Stimulated activated CD8-positive, alpha-beta memory T cell treated with anti-CD3 and anti-CD28 coated beads, Interleukin-15, amount 100 ng/mL, for 1 hour (primary cell): ENCODE measurements at places on chromosomes 16 and 17.

DNA sequence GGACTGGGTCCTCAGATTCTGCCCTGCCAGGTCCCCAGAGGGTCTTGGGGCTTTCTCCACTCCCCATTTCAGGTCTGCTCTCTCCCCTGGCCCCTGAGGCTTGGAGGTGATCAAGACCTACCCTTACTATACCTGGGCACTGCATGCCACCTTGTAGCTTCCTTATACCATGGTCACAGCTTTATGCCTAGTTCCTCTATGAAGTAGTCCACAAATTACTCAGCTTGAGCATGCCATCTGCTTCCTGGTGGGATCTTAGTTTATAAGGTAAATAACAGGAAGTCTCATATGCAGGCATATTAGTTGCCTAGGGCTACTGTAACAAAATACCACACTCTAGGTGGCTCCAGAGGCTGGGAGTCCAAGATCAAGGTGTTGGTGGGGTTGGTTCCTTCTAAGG is 11.0 kb upstream of the PMFBP1 start:
- DNase-seq, result no peak

DNA sequence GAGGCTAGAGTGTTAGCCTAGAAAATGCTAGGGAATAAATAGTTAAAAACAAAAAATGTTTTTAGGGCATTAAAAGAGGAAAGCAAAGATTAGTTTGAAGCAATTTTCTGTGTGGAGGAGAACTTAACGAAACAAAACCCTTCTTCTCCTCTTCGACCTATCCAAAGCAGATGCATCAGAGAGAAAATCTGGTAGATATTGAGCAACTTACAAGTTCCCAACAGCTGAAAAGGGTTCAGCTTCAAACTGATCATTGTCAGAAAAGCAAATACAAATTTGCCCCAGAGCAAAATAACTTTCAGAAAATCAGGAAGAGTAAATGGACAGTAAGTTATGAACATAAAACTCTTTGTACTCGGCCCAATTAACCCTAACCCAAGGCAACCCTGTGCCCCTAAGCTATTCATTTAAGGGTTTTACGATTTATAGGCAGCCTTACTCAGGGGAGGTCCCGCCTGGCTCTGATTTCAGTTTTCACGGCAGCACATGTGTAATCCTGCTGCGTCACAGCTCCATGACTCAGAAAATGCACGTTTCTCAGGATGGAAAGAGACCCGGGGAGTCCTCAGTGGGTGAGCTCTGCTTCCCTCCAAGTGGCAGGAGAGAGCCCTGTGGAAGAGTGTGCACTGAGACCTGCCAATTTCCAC is 405.7 kb upstream of the SALL1 start:
- DNase-seq, result no peak

DNA sequence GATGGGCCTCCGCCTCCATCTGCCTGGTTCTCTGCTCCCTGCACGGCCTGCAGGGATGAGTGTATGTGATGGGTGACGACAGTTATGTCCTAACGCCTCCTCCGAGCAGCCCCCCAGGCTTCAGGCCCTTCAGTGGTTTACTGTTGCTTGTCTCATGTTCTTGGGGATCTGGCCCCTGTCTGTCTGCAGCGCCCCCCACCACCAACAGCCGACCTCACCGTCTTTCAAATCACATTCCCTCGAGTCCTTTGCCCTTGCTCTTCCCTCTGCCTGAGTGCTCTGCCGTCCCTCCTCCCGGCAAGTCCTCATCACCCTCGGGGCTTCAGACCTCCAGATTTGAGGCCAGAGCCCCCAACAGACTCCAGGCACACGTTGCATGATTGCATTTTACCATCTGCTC is 18.2 kb downstream of the METTL22 start:
- DNase-seq, result no peak

GRCh38 chr17:76515274-76515949 is 14.2 kb upstream of the RHBDF2 start:
- DNase-seq, result peak; percentile 54

DNA sequence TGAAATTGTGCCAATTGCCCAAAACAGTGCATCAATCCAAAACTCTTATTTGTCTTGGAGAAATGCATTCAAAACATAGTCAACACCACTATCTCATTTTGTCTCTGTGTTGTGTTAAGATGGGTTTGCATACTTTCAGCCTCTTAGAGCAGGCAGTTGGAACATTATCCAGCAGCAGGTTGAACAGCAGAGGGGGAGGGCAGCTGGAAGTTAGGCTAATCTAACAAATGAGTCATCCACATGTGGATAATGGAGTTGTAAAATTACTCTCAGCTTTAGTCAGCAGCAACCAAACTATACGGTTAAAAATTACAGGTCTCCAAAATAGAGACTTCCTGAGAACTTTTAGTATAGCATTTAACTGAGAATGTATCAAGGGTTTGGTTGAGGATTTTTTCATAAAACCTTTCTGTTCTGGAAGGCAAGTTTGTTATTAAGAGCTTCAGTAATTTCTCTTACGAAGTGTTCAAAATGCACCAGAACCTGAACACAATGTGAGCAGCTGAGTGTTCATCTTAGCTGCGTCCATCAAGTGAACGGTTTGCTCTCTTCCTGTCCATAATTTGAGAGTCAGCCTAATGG is 46.3 kb downstream of the PRKCA start:
- no peak for DNase-seq

- DNase-seq, result no peak
Observed at GRCh38 chr17:70040336-70040735, 34.7 kb upstream of the KCNJ16 start.

DNA sequence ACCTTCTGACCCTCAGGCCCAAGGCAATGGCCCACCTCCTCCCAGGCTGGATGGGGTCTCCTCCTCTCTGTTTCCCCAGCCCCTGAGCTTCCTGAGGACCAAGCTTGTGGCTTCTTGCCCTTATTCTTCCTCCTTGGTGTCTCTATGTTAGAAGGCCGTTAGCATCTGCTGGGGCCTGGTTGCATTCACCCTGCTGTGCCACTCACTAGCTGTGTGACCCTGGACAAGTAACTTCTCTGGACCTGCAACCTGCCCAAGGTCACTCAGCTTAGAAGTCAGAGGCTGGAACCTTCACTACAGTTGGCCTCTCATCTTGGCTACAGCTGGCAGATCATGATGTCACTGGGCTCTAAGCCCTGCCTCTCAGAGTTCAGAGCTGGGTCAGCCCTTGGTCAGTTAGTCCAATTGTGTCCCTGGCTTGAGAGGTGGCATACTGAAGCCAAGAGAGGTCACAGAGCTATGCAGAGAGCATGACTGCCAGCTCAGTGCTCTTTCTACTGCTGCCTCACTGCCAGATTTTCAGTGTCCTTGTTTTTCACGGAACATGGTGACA is 3.0 kb downstream of the MT2A start:
- DNase-seq, result no peak

GRCh38 chr17:41786227-41787020 is at the start of gene JUP:
TSS of gene JUP (minus strand) at chr17:41786711. CDS start at chr17:41771854, 14,857 bp downstream.
- DNase-seq, result peak; percentile 71

DNA sequence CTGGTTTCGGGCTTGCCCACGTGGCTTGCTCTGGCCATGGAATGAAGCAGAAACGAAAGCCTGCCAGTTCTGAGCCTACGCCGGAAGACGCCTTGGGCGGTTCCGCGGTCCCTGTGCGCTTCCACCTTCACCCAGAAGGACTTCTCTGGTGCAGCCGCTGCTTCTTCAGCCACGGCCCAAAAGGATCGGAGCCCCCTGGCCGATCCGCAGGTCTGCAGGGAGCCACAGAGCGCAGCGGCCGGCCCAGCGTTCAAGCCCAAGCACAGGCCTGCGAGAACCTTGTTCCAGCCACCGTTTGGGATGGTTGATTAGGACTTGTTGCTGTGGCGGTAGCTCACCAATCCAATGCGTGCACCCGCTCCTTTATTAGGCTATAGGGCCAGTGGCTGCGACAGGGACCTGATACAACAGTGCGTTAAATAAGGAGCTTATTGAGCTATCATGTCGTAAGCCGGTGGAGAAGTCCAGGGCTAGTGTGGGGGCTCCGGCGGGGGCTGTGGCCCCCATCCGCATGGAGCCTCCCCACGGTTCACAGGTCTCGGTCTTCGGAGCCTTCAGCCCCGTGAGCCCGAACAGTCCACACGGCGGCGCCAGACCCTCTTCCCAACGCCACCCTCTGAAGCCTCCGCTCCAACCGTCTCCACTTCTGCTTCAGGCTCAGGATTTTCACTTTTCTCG is 10.2 kb upstream of the MPP2 start:
- no peak for DNase-seq

- DNase-seq, result no peak
Observed at GRCh38 chr17:65754081-65754480, 192.6 kb upstream of the AXIN2 start.

- DNase-seq, result no peak
Observed at GRCh38 chr17:39058524-39058923, 91.3 kb upstream of the FBXO47 start.

GRCh38 chr17:50539762-50540559 is 7.0 kb upstream of the SPATA20 start:
- no peak for DNase-seq

DNA sequence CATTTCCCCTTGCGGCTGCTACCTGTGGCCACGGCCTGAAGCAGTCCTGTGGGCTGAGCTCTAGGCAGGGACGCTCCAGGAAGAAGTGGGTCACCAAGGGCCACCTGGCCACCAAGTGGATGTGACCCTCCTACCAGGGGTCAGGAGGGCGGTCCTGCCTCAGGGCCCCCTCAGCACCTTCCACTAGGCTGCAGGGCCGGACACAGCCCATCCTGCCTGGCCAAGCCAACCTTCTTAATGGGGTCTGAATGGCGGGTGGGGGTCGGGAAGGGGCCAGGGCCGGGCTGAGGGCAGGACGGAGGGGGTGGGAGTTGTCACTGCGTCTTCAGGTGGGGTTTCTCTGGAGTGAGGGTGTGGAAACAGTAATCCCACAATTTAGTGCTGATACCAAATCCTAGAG is 13.2 kb upstream of the MLKL start:
- DNase-seq, result no peak

DNA sequence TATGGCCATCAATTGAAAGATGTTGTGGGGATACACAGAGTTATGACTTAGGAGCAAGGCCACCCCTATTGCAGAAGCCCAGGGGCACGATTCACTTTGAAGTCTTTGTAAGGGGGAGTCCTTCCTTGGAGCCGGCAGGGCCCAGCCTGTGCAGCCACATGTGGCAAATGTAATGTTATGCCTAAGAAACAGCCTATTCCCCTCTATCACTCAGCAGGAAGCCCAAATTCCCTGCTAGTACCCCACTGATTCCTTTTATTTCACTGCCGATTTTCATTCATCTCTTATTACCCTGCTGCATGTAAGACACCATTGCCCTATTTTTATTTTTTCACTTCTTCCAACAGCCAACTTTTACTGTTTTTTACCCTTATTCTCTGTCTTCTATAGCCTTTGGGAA is 233.2 kb downstream of the PMP22 start:
- no peak for DNase-seq

DNA sequence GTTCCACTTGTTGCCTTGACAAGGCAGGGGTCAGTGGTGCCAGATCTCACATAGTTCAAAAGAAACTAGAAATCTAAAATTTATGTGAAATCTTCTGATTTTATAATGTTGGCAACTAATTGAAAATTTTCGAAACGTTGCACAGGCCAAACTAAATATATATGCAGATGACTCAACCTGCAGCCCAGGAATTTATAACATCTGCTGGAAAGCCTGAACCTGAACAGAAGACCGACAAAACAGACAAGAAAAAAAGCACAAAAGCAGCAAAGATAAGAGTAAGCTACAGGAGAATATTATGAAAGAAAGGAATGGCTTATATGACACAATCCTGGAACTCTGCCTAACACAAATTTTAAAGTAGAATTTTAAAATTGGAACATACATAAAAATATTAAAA is 207.6 kb downstream of the CEP112 start:
- no peak for DNase-seq

DNA sequence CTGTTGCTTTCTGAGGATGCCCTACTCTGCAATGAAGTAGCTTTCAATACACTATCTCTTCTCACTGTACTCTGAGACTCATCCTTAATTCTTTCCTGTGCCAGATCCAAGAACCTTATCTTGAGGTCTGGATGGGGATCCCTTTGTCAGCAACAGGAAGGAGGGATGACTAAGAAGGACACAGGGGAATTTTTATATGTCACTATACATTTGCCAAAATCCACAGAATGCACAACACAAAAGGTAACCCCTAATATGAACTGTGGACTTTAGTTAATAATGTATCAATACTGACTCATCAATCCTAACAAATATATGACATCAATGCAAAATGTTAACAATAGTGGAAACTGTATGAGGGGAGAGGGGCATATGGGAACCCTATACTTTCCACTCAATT is 4.7 kb upstream of the RBBP6 start:
- no peak for DNase-seq

- no peak for DNase-seq
Observed at GRCh38 chr16:47096297-47096696, 47.4 kb downstream of the NETO2 start.

GRCh38 chr17:44198721-44199552 is 747 bp downstream of the ATXN7L3 start:
- DNase-seq, result no peak

DNA sequence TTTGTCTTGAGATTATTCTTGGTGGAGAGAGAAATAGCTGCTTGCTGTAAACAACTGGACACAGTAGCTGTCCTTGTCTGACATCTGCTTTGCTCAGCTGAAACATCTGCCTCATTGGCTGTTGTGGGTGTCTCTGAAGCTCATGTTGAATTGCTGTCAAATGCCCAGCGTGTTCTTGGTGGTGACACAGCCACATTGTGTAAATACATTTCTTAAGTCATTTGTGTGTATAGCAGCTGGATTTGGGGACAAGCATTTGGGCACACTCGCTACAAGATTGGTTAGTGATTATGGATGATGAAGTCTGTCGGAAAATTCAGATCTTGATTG is 5.3 kb downstream of the FAM234A start:
- DNase-seq, result no peak

DNA sequence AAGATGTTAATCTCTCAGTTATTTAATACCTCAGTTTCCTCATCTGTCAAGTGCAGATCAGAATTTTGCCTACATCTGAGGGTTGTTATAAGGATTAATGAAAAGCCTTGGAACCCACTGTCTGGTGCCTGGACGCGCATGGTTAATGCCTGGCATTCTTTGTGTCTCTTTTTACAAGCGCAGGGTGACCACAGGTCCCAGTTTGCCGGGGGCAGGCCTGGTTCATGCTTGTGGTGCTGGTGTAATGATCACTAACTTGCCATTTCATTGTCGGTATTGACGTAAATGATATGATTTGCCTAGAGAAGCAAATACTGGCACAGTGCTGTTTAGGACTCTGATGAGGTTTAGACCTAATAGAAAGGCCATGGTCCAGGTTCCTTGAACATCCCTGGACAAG is 23.1 kb downstream of the MRC2 start:
- no peak for DNase-seq
